Vein endothelial cell (primary cell): ENCODE measurements at places on chromosomes 4 and X. TPM values are rescaled to one million over a fixed set of nuclear protein-coding genes. Genes with fewer than 3 reads are reported as not detected.

GIMD1 gene
- total RNA-seq = not detected in 2 replicates

NUDT11 gene
- total RNA-seq = 0.33 and 2.4 TPM in 2 replicates

PAGE4 gene
- total RNA-seq = not detected in 2 replicates

PCYT1B gene
- total RNA-seq = under 0.01 and 0.10 TPM in 2 replicates

TMPRSS11A gene
- not detected in 2 replicates for total RNA-seq

FANCB gene
- 2.6 and 6.0 TPM in 2 replicates for total RNA-seq

TMSB4X gene
- 6,448 and 9,042 TPM in 2 replicates for total RNA-seq

TMSB15C gene
- total RNA-seq = 5.0 and 5.9 TPM in 2 replicates

CLTRN gene
- 0.33 TPM in 1 of 2 replicates, not detected in the other for total RNA-seq

PUDP gene
- 9.8 and 12.1 TPM in 2 replicates for total RNA-seq

TAF7L gene
- 0.33 and 0.38 TPM in 2 replicates for total RNA-seq

TCEAL6 gene
- not detected in 2 replicates for total RNA-seq

FAM149A gene
- not detected in 2 replicates for total RNA-seq

PLS3 gene
- total RNA-seq = 392 and 546 TPM in 2 replicates

XK gene
- total RNA-seq = under 0.01 and 0.10 TPM in 2 replicates

PJA1 gene
- 12.5 and 15.0 TPM in 2 replicates for total RNA-seq

EMCN gene
- 158 and 216 TPM in 2 replicates for total RNA-seq

SCFD2 gene
- total RNA-seq = 19.6 and 25.1 TPM in 2 replicates
